Brain pericyte (primary cell): ENCODE measurements at places on chromosomes 2 and 18.

DNA sequence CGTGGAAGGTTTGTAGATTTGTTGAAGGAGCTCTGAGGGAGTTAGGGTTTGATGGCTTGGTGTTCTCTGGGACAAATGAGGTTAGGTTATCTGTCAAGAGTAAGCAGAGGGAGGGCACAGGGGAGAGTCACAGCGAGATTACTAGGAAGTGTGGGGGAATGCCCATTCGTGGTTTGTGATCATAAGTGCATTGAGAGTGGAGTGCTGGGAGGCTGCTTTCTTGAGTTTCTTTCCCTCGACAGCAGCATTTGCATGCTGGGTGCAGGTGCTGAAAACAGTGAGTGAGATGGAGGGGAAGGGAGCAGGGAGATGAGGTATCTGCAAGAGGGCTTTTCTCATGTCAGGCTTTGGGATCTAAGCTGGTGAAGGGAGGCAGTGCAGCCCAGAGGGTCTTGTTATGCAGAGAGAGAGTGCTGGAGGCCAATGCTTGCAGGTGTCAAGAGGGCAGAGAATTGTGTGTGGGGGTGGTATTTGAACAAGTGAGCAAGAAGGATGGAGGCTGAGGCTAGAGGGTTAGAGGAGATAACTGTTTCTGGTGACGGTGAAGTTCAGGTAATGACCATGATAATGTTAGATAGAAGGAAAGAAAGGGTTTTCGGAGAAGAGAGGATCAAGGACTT is 8.8 kb downstream of the RALB start:
- no peak for DNase-seq

- no peak for DNase-seq
Measured at GRCh38 chr2:112031473-112032223, 23.4 kb upstream of the TMEM87B start.

DNA sequence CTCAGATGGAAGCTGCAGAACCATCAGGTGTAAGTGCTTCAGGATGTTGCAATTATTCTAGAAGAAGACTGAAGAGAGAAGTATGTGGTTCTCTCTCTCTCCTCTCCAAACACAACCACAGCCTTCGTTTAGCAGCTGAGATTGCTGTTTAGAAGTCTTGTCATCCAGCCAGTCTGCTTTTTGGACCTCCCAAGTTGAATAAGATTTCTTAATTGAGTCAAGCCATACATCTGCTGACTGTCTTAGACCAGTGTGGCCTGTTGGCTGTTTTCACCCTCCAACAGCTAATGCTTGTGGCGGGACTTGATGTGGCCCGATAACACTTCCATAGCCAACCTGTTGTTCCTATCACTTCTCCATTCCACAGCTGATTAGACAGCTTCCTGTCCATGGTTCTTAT is 91.3 kb upstream of the TMEM17 start:
- DNase-seq = no peak

- no peak for DNase-seq
Measured at GRCh38 chr2:111121828-111122630, 1.3 kb downstream of the BCL2L11 start.

DNA sequence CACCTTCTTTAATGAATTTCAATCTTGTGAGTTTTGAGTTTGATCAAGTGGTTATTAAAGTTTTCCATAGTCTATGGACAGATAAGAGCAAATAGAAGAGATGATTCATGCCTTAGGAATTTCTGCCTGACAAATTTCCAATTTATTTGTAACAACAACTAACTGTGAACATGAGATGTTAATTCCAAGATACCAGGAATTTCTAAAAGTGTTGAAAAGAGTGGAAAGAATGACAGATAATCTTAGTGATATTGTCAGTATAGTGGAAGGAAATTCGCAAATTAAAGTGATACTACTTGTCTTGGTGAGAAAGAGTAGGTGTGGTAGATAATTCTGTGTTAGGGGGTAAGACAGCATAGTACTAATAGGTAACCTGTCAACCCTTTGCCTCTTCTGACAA is 82.4 kb downstream of the AGPS start:
- DNase-seq = no peak

- no peak for DNase-seq
Measured at GRCh38 chr18:63374540-63374939, 7.5 kb upstream of the KDSR start.

GRCh38 chr18:11224153-11224552 is 74.8 kb upstream of the PIEZO2 start:
- DNase-seq = no peak

DNA sequence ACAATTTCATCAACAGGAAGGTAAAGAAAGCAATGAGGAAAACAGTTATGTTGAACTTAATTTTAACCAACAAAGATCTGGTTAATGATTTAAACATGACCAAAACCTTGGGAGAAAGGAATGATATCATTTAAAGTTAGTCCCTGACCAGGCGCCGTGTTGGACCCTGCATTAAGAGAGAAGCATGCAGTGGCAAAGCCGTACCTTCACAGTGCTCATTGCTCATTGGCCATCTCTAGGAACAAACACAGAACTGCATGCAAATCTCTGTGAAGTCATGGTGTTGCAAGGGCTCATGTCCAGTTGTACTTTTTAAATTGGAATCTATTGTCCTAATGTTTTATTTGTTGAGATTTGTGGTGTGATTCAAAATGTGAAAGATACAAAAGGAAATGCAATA is 12.0 kb upstream of the SRBD1 start:
- DNase-seq = no peak

- no peak for DNase-seq
Measured at GRCh38 chr18:77069931-77070330, 62.7 kb downstream of the MBP start.

- DNase-seq = no peak
Measured at GRCh38 chr2:177327009-177327408, 62.5 kb upstream of the NFE2L2 start.

GRCh38 chr18:68509902-68510301 is 205.0 kb downstream of the TMX3 start:
- DNase-seq = no peak

DNA sequence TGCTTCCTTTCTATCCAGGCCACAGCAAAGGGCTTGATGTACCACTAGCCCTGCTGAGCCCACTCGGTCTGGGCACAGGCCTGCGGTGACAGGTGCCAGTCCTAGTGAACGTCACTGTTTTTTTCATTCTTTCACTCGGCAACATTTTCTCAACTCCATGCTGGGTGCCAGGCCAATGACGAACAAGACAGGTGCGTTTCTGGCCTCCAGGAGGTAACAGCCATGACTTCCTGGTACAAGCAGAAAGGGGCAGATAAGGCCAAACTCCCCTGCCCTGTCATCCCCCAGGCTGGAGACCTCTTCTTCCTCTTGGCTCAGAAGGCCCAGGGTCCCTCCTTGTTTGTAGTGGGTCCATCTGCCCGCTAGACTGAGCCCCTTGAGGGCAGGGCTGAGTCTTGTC is 55.7 kb upstream of the OTOF start:
- no peak for DNase-seq

- DNase-seq = no peak
Measured at GRCh38 chr2:227607941-227608340, 6.7 kb downstream of the SCYGR3 start.

DNA sequence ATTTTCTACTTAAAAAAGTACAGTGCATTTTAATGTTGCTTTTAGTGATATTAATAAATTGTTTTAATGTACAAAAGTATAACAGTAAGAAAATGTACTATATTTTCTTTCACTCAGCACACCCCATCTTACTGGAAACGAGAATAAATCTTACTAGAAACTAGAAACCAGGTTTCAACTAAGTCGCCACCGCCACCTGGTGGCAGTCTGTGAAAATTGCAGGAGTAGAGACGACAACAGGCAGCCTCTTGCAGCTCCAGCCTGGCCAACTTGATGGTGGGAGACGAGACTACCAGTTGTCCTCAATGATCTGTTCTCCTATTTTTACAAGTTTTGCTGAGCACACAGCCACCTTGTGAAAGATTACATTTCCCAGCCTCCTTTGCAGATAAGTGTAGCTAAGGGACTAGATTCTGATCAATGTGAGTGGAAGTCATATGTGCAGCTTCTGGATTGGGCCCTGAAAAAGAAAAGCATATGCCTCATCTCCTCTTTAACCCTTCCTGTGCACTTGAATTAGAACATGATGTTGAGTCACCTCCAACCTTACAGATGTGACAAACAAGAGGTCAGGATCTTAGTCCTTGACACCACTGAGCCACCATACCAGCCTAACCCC is 8.7 kb downstream of the OTOF start:
- no peak for DNase-seq

- no peak for DNase-seq
Measured at GRCh38 chr2:62627667-62628066, 77.8 kb upstream of the EHBP1 start.

GRCh38 chr18:9762526-9762925 is 54.4 kb downstream of the RAB31 start:
- DNase-seq = no peak

DNA sequence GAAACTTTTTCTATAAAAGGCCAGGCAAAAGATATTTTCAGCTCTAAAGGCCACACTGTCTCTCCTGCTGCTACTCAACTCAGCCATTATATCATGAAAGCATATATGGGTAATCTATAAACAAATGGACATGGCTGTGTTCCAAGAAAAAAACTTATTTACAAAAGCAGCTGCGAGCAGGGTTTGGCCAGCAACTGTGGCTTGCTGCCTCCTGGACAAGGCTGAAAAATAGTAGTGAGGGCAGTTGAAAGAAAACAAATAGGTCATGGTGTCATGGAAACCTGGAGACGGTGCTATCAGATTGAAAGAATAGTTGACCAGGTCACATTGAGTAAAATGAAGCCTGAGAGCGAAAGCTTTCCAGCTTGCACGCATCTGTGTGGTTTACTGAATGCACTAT is 89.2 kb upstream of the LRATD1 start:
- DNase-seq = no peak

DNA sequence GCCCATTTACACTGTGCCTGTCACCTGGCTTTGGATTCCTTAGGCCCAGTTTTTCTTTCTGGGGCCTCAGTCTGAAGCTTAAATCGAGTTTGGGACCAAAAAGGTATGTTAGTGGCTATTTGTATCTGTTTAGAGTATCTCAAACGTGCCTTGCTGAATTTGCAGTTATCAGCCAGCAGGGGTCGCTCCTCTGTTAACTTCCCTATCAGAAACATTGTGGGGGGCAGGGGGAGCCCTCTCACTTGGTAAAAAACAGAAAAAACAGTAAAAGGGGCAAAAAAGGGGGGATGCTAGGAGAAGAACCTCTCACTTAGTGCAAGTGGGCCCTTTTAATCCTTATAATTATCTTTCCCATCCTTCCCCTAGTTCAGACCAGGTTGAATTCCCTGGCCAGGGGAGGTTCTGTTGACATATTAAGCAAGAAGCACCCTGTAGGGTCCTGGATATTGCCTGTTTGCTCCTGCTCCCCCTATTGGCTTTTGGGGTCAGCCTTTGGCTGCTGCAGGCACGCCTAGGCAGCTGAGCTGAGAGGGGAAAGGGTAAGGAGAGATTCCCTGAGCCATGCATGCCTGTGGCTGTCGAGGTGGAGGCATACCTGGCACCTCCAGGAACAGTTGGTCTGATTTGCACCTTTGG is 8.8 kb upstream of the IFIH1 start:
- DNase-seq = no peak

GRCh38 chr2:169034256-169034655 is 3.1 kb upstream of the ABCB11 start:
- no peak for DNase-seq

DNA sequence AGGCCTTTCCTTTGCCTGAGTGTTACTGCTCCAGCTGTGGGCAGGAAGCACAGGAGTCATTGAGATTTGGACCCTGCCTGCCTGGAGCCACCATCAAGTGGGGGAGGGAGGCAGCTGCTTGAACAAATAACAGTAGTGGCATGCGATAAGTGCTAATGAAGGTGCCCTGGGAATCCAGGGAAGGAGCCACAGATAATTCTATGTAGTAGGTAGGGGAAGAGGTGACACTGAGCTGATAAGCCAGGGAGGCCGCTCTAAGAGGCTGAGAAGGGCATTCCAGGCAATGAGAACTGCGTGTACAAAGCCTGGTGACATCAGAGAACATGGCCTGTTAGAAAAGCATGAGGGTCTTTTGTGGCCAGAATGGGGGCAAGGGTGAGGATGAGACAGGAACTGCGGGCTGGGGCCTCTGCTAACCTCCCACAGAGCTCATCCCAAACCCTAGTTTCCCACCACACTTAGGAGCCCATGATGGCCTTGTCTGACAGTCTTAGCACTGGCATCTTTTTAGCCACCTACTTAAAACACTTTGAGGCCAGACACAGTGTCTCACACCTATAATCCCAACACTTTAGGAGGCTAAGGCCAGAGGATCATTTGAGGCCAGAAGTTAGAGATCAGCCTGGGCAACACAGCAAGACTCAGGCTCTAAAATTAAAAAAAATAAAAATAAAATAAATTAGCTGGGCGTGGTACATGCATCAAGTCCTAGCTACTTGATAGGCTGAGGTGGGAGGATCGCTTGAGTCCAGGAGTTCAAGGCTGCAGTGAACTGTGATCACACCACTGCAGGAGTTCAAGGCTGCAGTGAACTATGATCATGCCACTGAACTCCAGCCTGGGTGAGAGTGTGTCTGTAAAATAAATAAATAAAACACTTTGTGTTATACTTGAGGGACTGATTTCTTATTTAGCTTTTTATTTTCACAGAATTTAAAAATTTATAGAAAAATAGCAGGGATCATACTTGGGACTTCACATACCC is 58.9 kb downstream of the TET3 start:
- DNase-seq = no peak

DNA sequence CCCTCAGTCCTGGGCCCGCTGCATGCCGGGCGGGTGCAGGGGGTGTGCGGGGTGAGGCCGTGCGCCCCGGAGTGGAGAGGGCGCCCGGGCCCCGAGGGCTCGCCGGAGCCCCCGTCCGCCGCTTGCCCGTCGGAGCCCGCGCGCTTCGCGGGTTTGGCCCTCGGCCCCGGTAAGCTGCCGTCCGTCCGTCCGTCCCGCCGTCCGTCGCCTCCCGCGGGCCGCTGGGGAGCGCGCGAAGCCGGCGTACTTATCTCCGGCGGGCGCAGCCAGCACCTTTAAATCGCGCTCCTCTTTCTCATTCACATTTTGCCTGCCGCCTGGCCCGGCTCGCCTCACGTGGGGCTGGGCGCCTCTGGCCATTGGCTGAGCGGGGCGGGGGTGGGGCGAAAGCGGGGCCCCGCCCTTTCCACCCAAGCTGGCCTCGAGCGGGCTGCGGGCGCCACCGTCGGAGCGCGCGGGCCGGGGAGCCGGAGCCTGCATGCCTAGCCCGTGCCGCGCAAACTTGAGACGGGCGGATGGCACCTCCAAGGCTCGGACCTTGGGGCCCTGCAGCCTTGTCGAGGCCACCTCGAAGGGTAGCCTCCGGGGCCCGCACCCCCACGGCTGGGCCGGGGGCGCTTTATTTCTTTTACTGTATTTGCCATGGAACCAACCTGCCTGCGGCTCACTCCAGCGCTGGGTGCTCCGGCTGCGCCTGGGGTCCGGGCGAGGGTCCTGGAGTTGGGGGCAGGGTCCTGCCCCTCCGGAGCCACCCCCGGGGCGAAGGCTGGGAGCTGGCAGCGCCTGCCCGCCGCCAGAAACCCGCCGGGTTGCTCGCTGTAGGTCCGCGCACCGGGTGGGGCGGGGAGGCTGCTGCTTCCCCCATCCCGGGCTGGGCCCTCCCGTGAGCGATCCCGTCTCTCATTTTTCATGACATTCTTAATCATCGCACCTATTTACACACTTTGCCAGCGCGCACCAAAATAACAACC is at the start of gene GBX2:
Gene GBX2, minus strand, starts transcription at position 277 of the 971 bp plus-strand sequence. CDS start 415 bp downstream, outside the sequence.
- DNase-seq = no peak
